HCT116 (cell line): ENCODE measurements at places on chromosomes 16 and 17. TPM values are rescaled to one million over a fixed set of nuclear protein-coding genes. Genes with fewer than 3 reads are reported as not detected.

The GNG13 gene
- not detected for total RNA-seq

DNA sequence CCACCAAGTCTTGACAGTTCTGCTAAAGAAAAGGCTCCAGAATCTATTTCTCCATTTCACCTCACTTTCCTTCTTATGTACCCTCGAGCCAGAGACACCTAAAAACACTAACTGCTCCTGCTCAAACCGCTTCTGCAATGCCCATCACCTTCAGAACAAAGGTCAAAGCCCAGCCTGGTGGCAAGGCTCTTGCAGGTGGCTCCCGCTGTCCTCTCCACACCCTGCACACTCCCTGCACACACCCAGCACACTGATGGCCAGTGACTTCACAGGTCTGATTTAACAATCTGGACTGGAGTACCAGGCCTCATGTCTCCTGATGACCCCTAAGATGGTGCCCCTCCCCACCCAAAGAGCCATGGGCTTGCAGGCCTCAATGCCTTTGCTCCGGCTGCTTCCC is 9.8 kb upstream of the C17orf113 start:
- no peak for DNase-seq

- DNase-seq, result no peak
Observed at GRCh38 chr16:77663711-77664110, 58.6 kb upstream of the NUDT7 start.

DNA sequence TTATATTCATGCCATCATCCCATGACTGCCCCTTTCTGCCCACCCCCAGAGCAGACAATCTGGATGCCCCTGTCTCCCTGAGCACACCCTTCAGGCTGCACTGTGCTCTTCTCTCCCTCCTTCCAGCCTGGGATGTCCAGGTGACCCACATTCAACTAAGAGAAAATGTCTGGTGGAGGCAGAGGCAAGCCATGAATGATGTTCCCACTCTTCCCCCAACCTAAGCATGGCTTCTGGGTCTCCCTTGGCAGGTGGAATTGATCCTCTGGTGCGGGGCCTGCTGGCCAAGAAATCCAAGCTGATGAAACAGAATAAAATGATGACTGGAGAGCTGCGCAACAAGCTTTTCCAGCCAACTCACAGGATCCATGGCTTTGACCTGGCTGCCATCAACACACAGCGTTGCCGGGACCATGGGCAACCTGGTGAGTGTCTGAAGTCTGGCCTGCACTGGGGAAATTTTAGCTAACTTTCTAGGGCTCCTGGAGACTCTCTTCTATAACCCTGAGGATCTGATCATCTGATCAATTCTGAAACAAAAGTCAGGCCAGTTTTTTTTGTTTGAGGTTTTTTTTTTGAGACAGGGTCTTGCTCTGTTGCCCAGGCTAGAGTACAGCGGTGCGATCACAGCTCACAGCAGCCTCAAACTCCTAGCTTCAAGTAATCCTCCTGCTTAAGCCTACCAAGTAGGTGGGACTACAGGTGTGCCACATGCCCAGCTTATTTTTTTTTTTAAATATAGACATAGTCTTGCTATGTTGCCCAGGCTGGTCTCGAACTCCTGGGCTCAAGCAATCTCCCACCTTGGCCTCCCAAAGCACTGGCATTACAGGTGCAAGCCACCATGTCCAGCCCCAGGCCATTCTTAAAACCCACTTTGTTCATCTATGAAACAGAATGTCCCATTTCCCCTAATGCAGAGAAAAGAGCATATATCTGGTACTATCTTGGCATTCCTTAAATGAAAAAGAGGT is 14.5 kb downstream of the MPO start:
- DNase-seq, result no peak

DNA sequence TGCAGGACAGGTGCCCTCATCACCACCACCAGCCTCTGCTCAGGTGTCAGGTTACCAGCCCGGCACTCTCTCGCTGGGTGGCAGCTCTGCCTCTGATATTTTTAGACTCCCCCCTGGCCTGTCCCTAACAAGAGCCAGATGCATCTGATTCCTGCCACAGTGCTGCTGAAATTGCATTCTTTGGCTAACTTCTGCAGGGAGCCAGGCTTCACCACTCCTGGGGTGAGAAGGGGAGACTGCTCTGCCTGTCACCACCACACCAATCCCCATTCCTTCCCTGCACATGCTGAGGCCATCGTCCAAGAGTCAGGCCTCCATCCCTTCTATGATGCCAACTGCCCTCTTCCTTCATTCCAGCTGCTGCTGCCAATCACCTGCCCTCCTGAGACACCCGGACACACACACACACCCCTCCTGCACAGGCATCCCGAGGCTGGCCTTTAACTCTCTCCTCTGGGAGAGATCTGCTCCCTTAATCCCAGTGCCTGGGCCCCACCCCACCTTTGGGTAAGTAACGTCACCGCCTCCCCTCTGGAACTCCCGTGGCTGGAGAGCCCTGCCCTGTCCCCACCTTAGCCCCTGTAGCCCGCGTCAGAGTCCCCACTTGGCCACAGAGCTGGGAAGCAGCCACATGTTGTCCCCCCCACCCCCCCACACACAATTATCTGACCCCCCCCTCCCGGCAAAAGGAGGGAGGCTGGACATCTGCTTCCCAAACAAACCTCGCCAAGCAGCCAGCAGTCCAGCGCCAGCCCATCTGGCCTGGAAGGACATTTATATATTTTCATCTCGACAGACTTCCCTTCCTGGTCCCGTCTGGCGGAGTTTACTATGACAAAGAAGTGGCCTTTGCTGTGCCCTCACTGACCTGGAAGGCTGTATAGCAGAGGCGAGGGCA is 2.8 kb downstream of the EMP2 start:
- no peak for DNase-seq

- peak; percentile 37 for DNase-seq
Observed at GRCh38 chr17:65013613-65014391, 42.7 kb downstream of the GNA13 start.

- DNase-seq, result no peak
Observed at GRCh38 chr17:80573701-80574100, 29.1 kb downstream of the RPTOR start.

DNA sequence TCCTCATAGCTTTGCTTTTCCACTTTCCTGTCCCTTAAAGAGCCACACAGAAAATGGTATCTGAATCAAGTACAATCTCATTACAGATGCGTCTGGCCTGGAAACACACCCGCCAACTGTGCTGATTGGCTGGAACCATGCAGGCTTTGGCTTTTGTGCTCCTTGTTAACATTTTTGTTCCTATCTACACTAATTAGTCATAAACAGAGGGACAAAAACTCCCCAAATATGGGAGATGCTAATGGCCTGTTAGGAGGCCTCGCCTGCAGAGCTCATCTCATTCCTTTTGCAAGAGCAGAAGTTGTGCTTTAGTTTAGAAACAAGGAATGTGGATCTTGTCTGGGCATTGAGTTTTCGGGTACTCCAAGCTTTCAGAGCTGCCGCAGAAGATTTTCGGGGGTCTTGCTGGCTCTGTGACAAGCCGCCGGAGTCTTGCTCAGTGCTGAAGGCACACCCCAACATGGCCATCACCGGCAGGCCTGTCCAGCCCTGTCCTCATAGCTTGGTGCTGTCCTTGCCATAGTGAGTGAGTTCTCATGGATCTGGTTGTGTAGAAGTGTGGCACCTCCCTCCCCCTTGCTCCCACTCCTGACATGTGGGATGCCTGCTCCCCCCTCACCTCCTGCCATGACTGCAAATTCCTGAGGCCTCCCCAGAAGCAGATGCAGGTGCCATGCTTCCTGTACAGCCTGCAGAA is 69.8 kb downstream of the METRNL start:
- DNase-seq, result no peak

GRCh38 chr17:60421273-60422161 is 772 bp upstream of the CHCT1 start:
- DNase-seq, result no peak

- DNase-seq, result peak; percentile 78
Observed at GRCh38 chr16:88770461-88771293, 14.3 kb downstream of the PIEZO1 start.
